Activated T-helper 17 cell treated with anti-CD3 and anti-CD28 coated beads, Interleukin-2, amount 50 U/mL, for 72 hours (primary cell): ENCODE measurements at places on chromosomes 12 and 14.

- H3K4me1 ChIP-seq, result peaks cover 10% of the 10 kb centered on the region
- H3K27me3 ChIP-seq, result no peaks in the 10 kb centered on the region
- no peak for ATAC-seq
- no peaks in the 10 kb centered on the region for H3K36me3 ChIP-seq
These were observed 68.4 kb upstream of the ARHGAP5 start for GRCh38 chr14:32008602-32009193.

GRCh38 chr14:66233591-66233990, 252.6 kb upstream of the CCDC196 start:
- H3K27ac ChIP-seq, result no peak overlapping the region
- H3K27me3 ChIP-seq, result peaks cover 25% of the 10 kb centered on the region
- no peak overlapping the region for H3K4me3 ChIP-seq
- H3K4me1 ChIP-seq, result no peaks in the 10 kb centered on the region
- H3K36me3 ChIP-seq, result no peaks in the 10 kb centered on the region

DNA sequence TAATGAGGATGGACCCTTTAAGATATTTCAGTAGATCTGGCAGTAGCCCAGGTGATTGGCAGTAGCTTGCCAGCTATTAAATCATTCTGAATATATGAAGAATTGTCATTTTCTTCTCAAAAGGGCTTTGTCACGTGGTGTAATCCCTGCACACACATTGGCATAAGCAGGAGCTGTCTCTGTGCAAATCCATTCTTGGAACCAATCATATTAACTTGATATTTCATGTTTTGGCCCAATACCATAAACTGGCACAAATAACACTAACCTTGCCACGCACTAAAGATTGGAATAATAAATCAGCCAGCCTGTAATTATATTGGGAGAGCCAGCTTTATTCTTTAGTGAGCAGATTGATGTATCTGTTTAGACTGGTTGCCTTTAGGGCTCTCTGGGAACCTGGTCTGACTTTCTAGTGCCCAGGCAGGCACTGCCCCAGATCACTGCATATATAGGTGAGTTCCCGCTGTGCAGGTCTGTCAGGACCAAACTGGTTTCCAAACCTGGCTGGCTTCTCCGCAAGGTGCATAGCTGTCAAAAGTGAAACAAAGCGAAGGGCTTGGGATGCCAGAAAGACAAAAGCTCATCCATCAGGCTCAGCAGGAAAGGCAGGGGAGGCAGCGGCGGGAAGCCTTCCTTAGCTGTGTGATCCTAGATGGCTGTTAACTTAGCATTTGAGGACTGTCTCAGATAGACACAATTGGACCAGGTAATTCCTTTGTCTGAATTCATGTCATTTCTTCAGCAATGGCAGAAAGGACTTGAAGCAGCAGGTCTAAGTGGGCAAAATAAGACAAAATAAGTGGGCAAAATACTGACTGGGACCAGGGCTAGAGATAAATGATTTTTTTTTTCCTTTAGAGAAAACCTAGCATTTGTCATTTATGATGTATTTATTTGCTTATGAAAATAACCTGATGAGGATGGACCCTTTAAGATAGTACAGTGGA, 128.8 kb upstream of the DYRK2 start:
- no peak overlapping the region for H3K4me3 ChIP-seq
- no peaks in the 10 kb centered on the region for H3K27me3 ChIP-seq
- no peaks in the 10 kb centered on the region for H3K36me3 ChIP-seq
- peaks cover 22% of the 10 kb centered on the region for H3K4me1 ChIP-seq
- no peak for ATAC-seq

DNA sequence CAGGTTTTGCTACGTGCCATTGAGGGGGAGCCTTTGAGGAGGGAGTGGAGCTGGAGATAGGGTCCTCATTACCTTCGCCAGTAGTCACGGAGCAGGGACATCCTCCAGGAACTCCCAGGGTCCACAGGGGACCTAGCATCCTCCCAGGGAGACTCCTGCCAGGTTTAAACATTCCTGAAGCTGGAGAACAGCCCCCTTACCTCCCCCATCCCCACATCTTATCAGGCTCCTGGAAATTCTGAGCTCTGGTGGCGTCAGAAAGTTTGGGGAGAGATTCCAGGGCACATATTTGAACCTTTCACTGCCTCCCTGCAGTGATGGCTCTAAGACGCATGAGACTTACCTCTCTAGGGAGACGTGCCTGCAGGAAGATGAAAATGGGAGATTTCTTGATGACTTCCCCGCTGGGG, 192.3 kb upstream of the GSC start:
- H3K36me3 ChIP-seq, result no peaks in the 10 kb centered on the region
- no peaks in the 10 kb centered on the region for H3K4me1 ChIP-seq
- H3K4me3 ChIP-seq, result no peak overlapping the region
- H3K27me3 ChIP-seq, result peaks cover 10% of the 10 kb centered on the region

GRCh38 chr14:29425705-29426482, 501.8 kb downstream of the PRKD1 start:
- H3K27ac ChIP-seq, result no peak overlapping the region
- no peaks in the 10 kb centered on the region for H3K4me1 ChIP-seq
- no peak for ATAC-seq
- no peaks in the 10 kb centered on the region for H3K27me3 ChIP-seq
- H3K4me3 ChIP-seq, result no peak overlapping the region
- no peaks in the 10 kb centered on the region for H3K36me3 ChIP-seq

DNA sequence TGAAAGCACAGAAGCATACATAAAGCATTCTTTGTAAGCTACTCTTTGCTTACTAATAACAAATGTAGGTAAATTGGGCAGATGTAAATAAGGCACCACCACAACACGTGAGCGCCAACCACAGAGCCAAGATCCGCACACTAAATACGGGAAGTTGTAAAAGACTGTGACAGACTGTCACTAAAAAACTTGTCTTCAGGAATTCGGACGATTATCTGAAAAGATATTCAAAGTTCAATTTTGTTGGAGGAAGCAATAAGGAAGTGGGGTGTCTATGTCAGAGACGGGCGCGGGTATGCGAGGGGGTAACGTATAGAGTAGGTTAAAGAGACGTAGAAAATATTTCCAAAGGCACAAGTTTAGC, 1.5 kb upstream of the HSP90B1 start:
- no peak for ATAC-seq
- peaks cover 45% of the 10 kb centered on the region for H3K36me3 ChIP-seq
- H3K4me1 ChIP-seq, result peaks cover 35% of the 10 kb centered on the region

DNA sequence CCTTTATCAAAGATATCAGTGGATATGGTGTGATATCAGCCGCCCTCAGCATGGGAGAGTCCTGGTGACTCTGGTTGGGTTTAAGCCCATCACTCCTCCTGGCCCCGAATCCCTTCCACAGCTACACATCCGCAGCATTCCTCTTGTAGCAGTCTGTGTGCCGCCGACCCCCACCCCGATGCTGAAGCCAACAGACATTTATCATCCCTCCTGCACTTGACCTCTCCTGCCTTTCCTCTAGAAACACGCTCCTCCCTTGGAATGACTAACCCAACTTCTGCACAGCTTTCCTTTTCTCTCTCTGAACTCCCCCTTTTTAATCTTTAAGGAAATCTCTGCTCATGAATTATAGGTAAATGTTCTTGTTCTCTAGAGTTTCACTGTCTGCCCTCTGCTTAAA, 250.9 kb upstream of the FOXN3 start:
- no peak for ATAC-seq
- H3K27ac ChIP-seq, result no peak overlapping the region
- H3K27me3 ChIP-seq, result no peaks in the 10 kb centered on the region
- no peak overlapping the region for H3K4me3 ChIP-seq
- no peaks in the 10 kb centered on the region for H3K4me1 ChIP-seq

DNA sequence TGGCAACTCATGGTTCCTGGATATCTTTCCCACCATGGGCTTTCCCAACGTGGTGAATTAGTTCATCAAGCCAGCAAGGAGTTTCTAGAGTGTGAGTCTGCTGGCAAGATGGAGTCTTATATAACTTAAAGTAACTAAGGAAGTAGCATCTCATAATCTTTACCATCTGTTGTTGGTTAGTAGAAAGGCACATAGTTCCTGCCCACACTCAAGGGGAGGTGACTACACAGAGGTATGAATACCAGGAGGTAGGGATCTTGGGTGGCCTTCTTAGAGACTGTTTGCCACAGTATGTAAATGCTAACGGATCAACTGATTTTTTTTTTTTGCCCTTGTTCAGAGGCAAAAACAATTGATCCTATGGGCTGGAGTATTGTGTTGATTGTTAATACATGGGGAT, 446.9 kb downstream of the ATP23 start:
- H3K27ac ChIP-seq, result no peak overlapping the region
- ATAC-seq, result no peak
- no peaks in the 10 kb centered on the region for H3K4me1 ChIP-seq
- no peak overlapping the region for H3K4me3 ChIP-seq
- H3K36me3 ChIP-seq, result no peaks in the 10 kb centered on the region

DNA sequence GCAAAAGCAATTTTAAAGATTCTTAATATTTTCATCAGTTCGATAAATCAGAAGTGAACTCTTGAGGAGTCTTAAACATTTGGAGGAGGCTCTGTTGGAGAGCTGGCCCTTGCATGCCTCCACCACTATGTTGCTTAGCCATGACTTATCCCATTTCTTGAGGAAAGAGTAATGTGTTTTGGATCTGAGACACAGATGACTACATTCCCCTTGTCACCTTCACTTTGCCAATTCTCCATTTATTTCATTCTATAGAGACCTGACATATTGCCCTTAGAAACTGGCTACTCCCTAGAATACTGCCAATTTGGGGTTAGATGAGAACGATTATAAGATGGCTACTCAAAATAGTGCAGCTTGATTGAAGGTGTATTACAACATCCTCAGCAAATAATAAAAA, 157.4 kb upstream of the TMEM260 start:
- ATAC-seq, result no peak
- no peaks in the 10 kb centered on the region for H3K4me1 ChIP-seq
- no peak overlapping the region for H3K27ac ChIP-seq
- peaks cover 3% of the 10 kb centered on the region for H3K27me3 ChIP-seq
- no peaks in the 10 kb centered on the region for H3K36me3 ChIP-seq
- H3K4me3 ChIP-seq, result no peak overlapping the region

GRCh38 chr12:63037746-63038712, 103.1 kb upstream of the PPM1H start:
- H3K27ac ChIP-seq, result no peak overlapping the region
- no peaks in the 10 kb centered on the region for H3K4me1 ChIP-seq
- no peaks in the 10 kb centered on the region for H3K36me3 ChIP-seq
- peaks cover 13% of the 10 kb centered on the region for H3K27me3 ChIP-seq

- H3K36me3 ChIP-seq, result no peaks in the 10 kb centered on the region
- H3K27ac ChIP-seq, result peak within 1 kb of the TSS; percentile 47
- peaks cover 11% of the 10 kb centered on the region for H3K4me1 ChIP-seq
These were observed at the start of gene CPNE6 for GRCh38 chr14:24071144-24071697. Gene CPNE6 (plus strand): TSS chr14:24071562. CDS start chr14:24072937, 1,375 bp downstream.

- no peak overlapping the region for H3K4me3 ChIP-seq
- H3K27ac ChIP-seq, result no peak overlapping the region
- no peaks in the 10 kb centered on the region for H3K4me1 ChIP-seq
- H3K36me3 ChIP-seq, result peaks cover 10% of the 10 kb centered on the region
- H3K27me3 ChIP-seq, result no peaks in the 10 kb centered on the region
These were observed 166.4 kb downstream of the PELI2 start for GRCh38 chr14:56284641-56285040.

DNA sequence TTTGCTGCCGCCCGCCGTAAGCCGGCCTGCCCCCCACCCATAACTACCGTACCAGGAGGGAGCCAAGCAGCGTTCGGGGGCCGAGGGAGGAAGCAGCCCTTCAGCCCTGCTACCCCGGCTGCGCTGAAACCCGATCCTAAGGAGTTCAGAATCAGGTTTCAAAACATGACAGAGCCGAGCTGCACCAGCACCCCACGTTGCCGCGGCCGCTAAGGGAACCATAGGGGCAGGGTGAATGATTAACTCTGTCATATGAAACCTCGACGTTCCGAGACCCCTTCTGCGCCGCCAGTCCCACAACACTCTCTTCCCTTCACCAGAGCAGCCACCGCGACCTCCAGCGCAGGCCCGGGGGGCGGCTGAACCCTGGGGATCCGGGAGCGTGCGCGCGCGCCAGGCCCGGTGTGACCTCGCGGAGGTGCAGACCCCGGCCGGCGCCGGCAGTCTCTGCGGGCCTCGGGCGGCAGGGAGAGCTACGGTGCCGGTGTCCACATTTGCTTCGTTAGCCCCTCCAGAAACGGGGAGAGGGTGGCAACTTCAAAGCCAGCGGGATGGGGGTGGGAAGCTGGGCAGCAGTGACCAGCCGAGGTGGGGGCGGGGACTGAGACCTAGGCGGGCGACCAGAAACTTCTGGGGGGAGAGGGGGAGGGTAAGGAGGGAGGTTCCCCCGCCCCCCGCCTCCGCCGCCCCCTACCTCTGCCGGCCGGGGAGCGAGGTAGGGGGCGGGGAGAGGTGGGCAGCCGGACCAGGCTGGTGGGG, 1.6 kb downstream of the SIX4 start:
- peak; percentile 36 for ATAC-seq
- peaks cover 63% of the 10 kb centered on the region for H3K27me3 ChIP-seq
- peak overlapping the region; percentile 84 for H3K4me3 ChIP-seq
- H3K4me1 ChIP-seq, result peaks cover 7% of the 10 kb centered on the region
- no peaks in the 10 kb centered on the region for H3K36me3 ChIP-seq
- H3K27ac ChIP-seq, result no peak overlapping the region

- no peak overlapping the region for H3K27ac ChIP-seq
- no peak overlapping the region for H3K4me3 ChIP-seq
- H3K36me3 ChIP-seq, result no peaks in the 10 kb centered on the region
- no peak for ATAC-seq
- no peaks in the 10 kb centered on the region for H3K4me1 ChIP-seq
These were observed 31.4 kb downstream of the NUBPL start for GRCh38 chr14:31592631-31593030.

DNA sequence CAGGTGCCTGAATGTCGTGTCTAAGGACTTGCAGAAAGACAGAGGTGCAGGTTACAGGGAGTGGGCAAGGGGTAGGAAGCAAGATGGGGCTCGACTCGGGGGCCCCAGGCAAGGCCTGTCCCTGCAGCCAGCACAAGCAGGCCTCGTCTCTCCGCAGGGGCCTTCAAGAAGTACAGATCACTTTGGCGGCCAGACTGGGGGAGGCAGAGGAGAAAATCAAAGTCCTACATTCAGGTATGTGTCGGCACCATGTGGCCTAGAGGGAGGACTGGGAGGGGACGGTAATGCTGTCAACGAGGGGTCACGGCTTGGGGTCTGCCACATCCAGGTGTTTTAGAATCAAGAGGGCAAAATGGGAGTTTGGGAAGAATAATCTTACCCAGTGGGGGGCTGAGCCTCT, 73.7 kb downstream of the PHETA1 start:
- no peak overlapping the region for H3K4me3 ChIP-seq
- H3K4me1 ChIP-seq, result no peaks in the 10 kb centered on the region
- ATAC-seq, result no peak
- no peaks in the 10 kb centered on the region for H3K27me3 ChIP-seq
- H3K36me3 ChIP-seq, result no peaks in the 10 kb centered on the region
- no peak overlapping the region for H3K27ac ChIP-seq
